ENCODE measurements at places on chromosomes 13 and 19.

DNA sequence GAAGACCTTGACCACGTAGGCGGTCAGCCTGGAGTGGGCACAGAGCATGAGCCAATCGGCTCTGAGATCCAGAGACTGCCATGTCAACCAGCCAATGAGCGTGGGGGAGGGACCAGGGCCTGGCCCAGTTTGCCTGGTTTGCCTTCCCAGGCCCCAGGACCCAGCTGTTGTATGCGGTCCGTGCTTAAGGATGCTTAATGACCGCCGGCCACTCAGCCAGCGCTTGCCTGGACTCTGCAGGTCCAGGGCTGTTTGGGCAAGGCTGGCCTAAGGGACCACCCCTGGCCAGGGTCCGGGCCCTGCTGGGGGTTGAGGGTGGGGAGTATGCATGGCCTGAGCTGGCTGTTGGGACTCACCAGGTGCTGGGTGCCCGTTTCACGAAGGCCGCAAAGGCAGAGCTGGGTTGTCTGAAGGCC is 23.1 kb upstream of the TNFSF14 start:
- DNase-seq = no peak

DNA sequence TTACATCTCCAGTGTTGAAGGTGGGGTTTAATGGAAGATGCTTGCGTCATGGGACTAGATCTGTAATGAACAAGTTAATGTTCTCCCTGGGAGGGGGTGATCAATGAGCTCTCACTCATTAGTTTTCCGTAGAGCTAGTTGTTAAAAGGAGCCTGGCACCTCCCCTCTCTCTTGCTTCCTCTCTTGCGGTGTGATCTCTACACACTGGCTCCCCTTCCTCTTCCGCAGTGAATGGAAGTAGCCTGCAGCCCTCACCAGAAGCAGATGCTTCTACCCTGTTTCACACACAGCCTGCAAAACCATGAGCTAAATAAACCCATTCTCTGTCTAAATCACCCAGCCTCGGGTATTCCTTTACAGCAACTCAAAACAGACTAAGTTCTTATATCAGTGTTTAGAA is 318.8 kb downstream of the SLITRK1 start:
- no peak for DNase-seq

- DNase-seq = no peak
Measured at GRCh38 chr19:43847246-43847645, 20.1 kb downstream of the ZNF283 start.

- no peak for DNase-seq
Measured at GRCh38 chr19:45739498-45740439, 6.5 kb downstream of the MEIOSIN start.

DNA sequence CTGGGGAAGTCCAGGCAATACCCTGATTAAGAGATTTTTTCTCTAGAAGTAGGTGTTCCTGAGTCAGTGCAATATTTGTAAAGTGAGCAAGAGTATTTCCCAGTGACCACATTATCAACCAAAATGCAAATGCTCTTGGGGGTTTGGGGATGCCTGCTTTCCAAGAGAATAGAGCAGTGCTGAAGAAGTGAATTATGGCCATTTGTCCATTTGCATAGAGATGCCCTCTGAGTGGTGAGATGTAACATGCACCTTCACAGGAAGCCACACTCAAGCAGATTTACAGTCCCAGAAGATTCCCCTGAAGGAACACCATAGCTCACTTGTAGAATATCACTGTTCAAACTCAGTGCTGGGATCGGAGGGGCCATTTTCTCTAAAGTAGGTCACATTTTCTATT is 71.8 kb downstream of the TNFSF11 start:
- DNase-seq = no peak
